ENCODE measurements at places on chromosomes 13 and 19.

GRCh38 chr13:90027409-90027808 lies 1320.1 kb upstream of the MIR17HG start:
- DNase-seq, result no peak

DNA sequence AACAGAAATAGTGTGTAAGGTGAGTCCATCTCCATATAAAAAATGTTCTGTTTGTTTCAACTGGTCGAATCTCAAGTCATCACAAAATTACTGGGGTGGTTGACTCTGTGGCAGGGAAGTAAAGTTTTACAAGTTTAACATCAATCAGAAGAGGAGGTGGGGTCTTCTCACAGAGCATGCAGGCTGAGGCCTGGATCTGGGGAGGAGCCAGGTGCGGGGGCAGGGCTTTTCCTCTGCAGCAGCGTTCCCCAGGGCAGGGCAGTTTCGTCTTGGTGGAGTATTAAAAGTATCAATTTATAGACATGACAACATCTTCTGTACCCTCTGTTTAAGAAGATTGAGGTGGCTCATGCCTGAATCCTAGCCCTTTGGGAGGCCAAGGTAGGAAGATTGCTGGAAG lies 68.8 kb downstream of the SLC7A9 start:
- DNase-seq, result no peak

GRCh38 chr13:46858776-46859175 lies 38.1 kb downstream of the HTR2A start:
- no peak for DNase-seq

DNA sequence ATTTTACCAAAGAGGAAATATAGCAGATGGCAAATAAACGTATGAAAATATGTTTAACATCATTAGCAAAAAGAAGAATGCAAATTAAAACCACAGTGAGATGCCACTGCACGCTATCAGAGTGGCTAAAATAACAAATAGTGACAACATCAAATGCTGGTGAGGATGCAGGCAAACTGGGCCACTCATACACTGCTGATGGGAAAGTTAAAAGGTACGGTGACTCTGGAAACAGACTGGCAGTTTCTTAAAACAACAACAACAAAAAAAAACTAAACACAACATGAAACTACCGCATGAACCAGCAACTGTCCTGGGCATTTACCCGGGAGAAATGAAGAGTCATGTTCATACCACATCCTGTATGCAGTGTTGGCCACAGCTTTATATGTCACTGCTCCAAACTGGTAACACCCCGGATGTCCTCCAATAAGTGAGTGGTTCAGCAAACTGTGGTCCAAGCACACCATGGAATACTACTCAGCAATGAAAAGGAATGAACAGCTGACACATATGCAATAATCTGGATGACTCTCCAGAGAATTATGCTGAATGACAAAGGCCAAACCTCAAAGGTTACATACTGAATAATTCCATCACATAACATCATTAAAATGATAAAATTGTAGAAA lies 22.3 kb downstream of the EPS15L1 start:
- no peak for DNase-seq

GRCh38 chr13:66859078-66859477 lies 371.1 kb downstream of the PCDH9 start:
- DNase-seq, result no peak

DNA sequence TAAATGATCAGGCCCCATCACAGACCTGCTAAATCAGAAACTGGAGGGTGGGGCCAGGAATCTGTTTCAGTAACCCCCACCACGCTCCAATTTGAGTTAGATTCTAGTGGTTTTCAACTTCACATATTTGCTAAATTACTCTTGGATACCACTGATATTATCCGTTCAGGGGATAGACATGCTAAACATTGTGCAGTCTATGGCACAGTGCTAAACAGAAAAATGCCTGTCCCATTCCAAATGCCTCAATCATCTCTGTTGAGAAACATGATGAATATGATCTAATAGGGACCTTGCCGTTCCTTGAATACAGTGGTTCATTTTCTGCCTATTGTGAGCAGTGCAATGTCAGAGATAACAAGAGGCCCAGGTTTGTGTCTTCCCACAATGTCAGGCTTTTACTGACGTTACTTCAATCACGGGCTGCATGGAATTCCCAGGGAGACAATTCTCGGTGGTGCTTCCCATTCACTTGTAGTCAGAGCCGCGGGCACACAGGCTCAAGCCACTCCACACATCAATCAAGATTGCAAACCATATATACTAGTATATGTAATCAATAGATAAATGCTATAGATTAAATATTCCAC lies 52.7 kb downstream of the MYO16 start:
- no peak for DNase-seq

GRCh38 chr13:79407349-79407979 lies 1.4 kb upstream of the RBM26 start:
- no peak for DNase-seq

- DNase-seq, result no peak
Observed at GRCh38 chr13:47258384-47258783, 361.5 kb upstream of the HTR2A start.

- peak; percentile 19 for DNase-seq
Observed at GRCh38 chr19:32224371-32225244, 120.8 kb upstream of the ZNF507 start.

GRCh38 chr19:48925240-48925843 lies 8.2 kb upstream of the DHDH start:
- no peak for DNase-seq

DNA sequence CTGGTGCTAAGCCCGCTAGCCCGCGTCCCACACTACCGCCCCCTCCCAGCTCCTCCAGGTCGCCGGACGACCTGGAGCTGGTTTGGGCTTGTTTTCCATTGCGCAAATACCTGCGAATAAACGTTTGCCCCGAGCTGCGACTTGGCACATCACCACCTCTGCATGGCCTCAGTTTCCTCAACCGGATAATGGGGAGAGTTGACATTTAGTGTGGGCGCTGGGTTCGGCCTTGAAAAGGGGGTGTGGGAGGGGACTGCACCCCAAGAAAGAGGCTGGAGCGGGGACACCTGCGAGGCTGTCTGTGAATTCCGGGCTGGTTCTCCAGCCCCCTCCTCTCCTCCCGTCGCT lies 11.0 kb upstream of the JUND start:
- no peak for DNase-seq

- DNase-seq, result no peak
Observed at GRCh38 chr19:50214699-50215543, 11.5 kb downstream of the MYH14 start.

DNA sequence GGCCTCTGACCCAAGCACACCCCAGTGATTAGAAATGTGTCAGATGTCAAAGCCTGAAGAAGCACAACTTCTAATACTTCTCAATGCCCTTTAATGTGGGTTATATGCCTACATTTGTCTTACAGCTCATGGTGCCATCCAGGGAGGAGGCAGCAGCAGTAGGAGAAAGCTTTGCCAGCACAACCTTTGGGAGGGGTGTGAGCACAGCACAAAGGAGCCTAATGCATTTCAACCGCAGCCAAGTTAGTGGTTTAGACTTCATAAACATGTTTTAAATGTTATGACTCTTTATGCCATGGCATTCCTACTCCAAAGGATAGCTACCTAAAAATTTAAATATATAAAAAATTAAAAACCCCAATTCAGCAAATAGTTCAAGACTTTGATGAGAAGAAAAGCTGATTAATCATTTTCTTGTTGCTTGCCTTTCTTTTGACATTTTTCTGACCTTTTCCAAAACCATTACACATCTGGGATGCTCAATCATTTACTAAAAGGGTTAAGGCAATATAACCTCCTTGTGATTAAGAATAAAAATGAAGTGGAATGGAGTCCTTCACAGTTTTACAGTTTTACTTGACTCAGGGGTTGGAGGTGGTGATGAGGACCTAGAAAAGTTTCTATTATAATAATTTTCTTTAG lies 142.7 kb downstream of the DLEU7 start:
- DNase-seq, result no peak

GRCh38 chr13:96216543-96216942 lies 126.6 kb downstream of the HS6ST3 start:
- DNase-seq, result no peak

DNA sequence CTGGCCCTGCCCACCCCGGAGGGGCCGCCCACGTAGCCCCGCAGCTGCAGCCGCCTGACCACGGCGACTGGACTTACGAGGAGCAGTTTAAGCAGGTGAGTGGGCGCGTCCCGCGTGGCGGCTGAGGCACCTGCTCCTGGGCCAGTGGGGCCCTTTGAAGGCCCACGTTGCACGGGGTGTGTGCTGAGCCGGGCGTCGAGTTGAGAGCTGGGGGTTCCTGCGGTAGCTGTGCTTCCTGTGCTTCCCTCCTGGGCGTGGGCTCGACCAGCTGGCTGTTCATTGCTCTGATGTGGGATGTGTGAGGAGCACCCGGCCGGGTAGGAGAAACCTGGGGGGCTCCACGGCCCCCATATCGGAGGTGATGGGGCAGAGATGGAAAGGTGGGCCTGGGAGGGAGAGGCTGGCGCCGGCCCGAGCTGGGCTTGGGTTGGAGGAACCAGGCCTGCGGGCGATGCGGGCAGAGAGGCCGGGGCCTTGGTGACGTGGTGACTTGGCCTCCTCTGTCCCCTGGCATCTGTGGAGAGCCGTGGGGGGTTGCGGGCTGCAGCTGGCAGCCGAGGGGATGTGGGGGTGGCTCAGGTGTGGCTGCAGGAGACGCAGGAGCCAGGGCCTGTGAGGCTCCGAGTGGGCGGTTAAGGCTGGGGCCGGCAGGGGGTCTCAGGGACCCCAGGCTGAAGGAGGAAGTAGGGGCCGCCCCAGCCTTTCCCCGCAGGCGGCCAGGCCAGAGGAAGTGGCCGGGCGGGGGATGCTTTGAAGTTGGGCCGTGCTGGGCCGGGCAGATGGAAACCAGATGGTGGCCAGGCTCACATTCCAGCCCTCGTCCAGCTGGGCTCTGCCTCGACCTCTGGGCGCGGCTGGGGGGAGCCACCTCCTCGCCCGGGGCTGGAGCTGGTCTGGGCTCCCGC lies 7.1 kb downstream of the ARID3A start:
- no peak for DNase-seq

DNA sequence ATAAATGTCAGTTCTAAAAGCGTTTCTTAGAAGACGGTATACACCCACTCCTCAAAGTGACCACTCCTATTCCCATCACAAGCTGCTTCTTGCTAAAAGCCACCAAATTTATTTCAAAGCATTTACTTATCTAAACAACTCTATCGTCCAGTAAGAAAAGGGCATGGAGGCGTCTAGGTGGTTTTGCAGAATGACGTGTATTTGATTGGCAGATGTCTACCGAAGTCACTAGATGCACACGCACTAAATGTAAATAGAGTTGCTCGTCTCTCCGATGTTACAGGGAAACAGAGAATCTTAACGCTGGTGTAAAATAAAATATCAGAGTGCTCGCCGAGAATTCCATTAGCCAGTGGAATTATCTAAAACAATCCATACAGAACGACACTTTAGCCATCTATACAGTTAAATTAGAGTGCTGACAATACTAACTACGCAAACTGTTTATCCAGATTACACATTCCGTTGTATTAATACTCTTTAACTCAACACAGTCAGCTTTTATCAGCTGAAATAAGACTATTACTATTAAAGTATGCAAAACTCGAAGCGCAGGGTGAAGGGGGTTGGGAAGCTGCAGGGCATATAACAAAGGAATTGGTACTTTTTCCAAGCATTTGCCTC lies 1.9 kb downstream of the KLF12 start:
- DNase-seq, result no peak

GRCh38 chr19:23913931-23914330 lies 755 bp upstream of the ZNF726 start:
- no peak for DNase-seq

DNA sequence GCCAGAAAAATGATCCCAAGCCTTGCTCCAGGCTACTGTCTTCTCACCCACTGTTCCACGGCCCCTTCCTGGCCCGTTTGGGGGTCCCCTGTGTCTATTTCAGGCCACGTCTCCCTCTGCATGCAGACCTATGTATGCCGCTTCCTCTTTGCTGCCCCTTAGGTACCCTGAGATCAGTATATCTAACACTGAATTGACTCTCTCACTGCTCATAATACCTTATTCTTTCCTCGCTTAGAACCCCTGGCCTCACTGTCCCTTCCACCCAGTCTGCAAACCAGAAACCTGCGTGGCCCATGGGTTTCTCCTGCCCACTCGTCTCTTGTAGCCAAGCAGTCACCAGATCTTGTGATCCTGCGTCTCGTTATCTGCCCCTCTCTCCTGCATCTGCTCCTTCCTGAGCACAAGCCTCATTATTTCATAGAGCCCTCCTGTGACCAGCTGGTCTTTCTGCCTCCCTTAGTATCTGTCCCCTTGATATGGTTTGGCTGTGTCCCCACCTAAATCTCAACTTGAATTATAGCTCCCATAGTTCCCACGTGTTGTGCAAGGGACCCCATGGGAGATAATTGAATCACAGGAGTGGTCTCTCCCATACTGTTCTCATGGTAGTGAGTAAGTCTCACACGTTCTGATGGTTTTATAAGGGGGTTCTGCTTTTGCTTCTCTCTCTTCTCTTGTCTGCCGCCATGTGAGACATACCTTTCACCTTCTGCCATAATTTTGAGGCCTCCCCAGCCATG lies 109.0 kb upstream of the RNF113B start:
- no peak for DNase-seq

- no peak for DNase-seq
Observed at GRCh38 chr13:30133996-30134395, 173.4 kb downstream of the KATNAL1 start.

- DNase-seq, result no peak
Observed at GRCh38 chr13:43515531-43515930, 271.2 kb downstream of the ENOX1 start.

- no peak for DNase-seq
Observed at GRCh38 chr13:42950181-42950580, 41.9 kb downstream of the EPSTI1 start.

DNA sequence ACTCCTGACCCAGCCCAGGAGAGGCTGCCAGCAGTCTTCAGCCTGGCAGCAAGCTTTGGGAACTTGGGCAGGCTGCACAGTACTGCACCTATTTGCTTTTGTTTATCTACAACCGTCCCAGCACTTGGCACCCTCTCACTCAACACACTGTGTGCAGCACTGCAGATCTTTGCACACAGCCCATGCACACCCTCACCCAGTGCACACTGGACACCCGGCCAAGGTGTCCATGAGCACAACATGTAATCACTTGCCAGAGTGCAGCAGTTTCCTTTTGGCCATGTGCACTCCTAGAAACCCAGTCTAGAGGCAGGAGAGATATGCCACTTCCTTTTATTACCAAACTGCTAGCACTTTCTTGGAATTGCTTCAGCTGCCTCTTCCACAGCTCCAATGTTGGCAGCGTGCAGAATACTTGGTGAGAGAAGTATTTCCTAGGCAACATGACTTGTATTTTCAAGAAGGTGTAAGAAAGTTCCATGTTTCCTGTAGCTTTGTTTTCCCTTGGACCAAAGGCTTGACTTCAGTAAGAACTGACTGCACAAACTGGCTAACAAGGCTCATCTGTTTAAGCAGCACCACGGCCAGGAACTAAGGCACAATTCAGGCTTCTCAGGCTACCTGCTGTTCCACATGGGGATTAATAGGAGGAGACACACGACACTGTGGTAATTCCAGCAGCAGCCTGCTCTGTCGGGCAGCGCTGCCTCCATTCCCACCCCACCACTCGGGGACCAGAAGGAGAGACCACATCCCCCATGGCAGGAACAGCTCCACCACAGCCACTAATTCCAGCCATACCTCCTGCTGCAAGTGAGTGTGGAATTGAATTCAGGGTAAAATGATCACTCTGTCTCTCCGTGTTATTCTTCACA lies 15.3 kb downstream of the ATP7B start:
- DNase-seq, result peak; percentile 36

Measured in GDM1 (cell line).